T-cell (primary cell): ENCODE measurements at places on chromosomes 13 and 19.

DNA sequence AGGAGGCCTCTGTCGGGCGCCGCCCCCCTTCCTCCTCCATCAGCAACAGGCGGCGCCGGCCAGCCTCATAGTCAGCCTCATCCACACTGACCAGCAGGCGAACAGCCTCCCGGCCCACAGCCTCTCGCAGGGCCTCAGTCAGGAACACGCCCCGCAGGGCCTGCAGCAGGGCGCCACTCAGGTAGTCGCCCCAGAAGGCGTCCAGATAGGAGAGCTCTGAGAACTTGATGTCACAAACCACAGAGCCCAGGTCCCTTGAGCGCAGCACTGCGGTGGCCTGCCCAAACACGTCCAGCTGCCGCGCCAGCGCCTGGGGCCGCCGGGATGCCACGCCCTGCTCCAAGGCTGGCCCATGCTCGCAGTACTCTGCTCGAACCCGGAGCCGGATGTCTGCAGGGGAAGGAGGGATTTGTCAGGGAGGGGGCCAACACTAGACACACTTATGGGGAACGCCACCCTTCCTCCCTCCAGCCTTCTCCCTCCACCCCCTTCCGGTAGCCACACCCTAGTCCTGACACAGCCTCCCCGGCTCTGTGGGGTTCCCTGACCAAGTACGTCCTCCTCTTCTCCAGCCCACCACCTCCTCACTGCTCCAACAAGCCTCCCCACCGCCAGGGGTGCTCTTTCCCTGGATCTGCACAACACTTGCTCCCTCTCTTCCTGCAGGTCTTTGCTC, 17.9 kb downstream of the DEDD2 start:
- H3K27me3 ChIP-seq = no peaks in the 10 kb centered on the region
- H3K4me3 ChIP-seq = peak overlapping the region; percentile 57
- DNase-seq = peak; percentile 67

DNA sequence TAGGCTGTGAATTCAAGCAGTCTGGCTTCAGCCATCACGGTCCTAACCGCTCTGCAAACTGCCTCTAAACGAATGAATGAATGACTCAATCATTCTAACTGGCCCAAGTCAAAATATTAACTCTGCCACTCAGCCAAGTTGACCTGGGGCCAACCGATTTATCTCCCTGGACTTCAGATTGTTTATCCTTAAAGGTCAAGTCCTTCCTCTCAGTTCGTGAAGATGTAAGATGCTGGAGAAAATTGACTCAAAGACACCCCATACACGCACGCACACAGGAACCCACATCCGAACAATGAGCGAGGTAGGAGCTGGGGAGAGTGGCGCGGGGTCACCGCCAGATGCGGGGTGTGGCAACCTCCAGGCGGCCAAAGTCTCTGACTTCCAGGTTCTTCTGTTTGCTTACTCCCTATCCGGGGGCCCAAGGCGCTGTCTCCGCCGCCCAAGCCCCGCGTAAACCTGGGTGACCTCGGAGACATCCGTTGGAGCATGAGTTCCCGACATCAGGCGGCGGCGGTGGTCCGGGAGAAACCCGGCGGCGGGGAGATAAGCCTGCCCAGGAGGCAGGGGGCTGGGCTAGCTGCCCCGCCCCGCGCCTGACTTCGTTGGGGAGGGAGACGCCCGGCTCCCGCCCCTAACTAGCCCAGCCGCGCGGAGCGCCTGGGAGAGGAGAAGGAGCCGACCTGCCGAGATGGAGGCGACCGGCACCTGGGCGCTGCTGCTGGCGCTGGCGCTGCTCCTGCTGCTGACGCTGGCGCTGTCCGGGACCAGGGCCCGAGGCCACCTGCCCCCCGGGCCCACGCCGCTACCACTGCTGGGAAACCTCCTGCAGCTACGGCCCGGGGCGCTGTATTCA, at the start of gene CYP2S1:
Gene CYP2S1, plus strand, starts transcription at position 646 of the 856 bp plus-strand sequence. Its CDS starts 46 bp downstream, at position 692.
- H3K27ac ChIP-seq = no peak within 1 kb of the TSS
- H3K4me3 ChIP-seq = no peak within 1 kb of the TSS
- no peaks in the 10 kb centered on the region for H3K4me1 ChIP-seq

DNA sequence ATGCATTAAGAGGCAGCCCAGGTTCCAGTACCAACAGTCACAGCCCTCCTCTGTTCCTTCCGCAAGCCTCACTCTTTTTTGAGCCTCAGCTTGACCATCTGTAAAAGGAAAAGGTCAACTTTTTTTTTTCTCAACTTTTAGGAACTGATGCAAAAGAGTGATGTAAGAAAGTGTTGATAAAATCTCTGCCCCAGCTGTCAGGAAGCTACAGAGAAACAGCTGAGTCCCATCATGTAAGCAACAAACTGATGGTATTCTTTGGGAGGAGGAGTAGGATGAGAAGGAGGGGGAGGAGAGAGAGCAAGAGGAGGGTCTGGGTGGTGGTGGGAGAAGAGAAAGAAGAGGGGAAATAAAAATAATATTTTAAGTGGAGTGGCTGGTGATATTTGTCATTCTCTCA, 233.9 kb upstream of the TSHZ3 start:
- H3K36me3 ChIP-seq = no peaks in the 10 kb centered on the region
- no peak for DNase-seq
- H3K4me1 ChIP-seq = no peaks in the 10 kb centered on the region
- H3K27ac ChIP-seq = no peak overlapping the region
- no peak overlapping the region for H3K4me3 ChIP-seq

DNA sequence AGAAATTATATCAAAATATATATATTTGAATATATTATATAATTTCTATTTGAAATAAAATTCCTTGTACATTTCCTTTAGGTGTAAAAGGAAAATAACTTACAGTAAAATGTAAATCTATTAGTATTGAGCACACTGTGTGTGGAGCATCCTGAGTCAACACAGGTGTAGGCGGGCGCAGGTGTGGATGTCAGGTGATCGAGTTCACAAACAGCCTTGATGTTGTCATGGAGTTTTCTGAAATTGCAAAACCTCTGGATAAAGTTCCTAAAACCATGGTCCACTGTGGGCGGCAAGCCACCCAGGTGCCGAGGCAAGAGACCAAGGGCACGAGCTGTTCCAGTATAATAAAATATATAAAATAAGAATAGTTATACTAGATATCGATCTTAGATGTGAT, 27.7 kb upstream of the MCF2L start:
- no peak overlapping the region for H3K27ac ChIP-seq
- H3K36me3 ChIP-seq = no peaks in the 10 kb centered on the region
- H3K27me3 ChIP-seq = no peaks in the 10 kb centered on the region
- H3K4me3 ChIP-seq = no peak overlapping the region

DNA sequence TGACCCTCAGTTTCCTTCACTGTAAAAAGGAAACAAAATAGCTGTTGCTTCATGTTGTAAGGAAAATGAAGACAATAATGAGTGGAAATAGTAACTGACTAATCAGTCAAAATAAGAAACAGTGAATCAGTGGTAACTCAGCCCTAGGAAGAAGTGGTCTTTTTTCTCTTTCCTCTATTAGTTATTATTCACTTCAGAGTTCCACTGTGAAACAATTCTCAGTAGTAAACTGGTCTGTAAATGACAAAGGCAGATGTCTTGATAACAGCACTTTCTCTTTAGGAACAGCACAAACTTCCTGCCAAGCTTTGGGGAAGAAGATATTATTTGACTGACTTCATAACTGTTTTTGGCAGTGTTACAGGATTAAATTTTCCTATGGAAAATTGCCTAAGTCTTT, 600.5 kb upstream of the KLHL1 start:
- no peak overlapping the region for H3K27ac ChIP-seq
- no peaks in the 10 kb centered on the region for H3K27me3 ChIP-seq
- H3K36me3 ChIP-seq = no peaks in the 10 kb centered on the region
- no peak overlapping the region for H3K4me3 ChIP-seq
- DNase-seq = no peak
- no peaks in the 10 kb centered on the region for H3K4me1 ChIP-seq

DNA sequence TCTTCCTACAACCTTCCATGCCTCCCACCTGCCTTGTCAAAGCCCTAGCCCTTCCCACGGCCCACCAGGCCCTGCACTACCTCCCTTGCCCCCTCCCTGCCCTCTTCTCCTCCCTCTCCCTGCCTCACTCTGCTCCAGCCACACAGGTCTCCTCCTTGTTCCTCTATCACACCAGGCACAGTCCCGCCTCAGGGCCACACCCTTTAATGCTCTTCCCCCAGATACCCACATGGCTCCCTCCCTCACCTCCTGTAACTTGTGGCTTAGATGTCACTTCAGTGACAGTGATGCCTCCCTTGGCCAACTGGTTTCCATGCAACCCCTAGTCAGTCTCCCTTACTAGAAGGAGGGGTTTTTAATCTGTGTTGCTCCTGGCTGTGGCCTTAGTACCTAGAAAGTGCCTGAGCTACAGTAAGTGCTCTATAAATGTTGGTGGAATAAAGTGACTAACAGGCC, 1.3 kb downstream of the SIRT6 start:
- peaks cover 16% of the 10 kb centered on the region for H3K4me1 ChIP-seq
- peaks cover 14% of the 10 kb centered on the region for H3K36me3 ChIP-seq
- peak overlapping the region; percentile 15 for H3K4me3 ChIP-seq

- peaks cover 2% of the 10 kb centered on the region for H3K36me3 ChIP-seq
- peak overlapping the region; percentile 96 for H3K27ac ChIP-seq
- DNase-seq = no peak
- peaks cover 46% of the 10 kb centered on the region for H3K4me1 ChIP-seq
These were observed 37.3 kb downstream of the KLF2 start for GRCh38 chr19:16361926-16362325.

- no peaks in the 10 kb centered on the region for H3K36me3 ChIP-seq
- H3K4me3 ChIP-seq = no peak overlapping the region
- no peak for DNase-seq
- no peak overlapping the region for H3K27ac ChIP-seq
- H3K4me1 ChIP-seq = no peaks in the 10 kb centered on the region
- no peaks in the 10 kb centered on the region for H3K27me3 ChIP-seq
These were observed 7.3 kb upstream of the CCNE1 start for GRCh38 chr19:29804493-29804892.

DNA sequence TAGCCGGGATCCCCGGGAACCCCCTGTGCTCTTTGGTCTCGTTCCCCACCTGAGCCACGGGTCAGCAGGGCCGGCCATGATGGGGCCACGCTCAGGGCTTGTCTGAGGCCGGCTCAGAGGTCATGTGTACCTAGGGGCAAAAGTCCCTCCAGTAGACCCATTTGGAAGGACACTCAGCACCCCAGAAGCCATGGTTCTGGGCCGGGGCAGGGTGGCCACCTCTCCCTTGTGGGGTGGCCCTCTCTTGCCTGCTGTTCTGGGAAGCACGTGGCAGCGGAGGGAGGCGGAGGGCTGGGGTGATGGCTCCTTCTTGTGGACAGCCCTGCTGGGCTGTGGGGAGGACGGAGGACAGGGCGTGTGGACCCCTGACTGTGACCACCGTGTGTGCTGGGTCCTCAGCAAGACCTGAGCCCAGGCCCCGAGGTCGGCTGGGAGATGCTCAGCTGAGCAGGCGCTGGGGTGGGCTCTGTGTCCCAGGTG, 6.4 kb upstream of the PEAK3 start:
- no peak for DNase-seq
- H3K27ac ChIP-seq = no peak overlapping the region
- H3K4me1 ChIP-seq = peaks cover 35% of the 10 kb centered on the region
- H3K36me3 ChIP-seq = no peaks in the 10 kb centered on the region
